ENCODE measurements at places on chromosomes 7 and 10. TPM values are rescaled to one million over a fixed set of nuclear protein-coding genes. Genes with fewer than 3 reads are reported as not detected.

Gene ASB15
- not detected for total RNA-seq

Gene RTKN2
- total RNA-seq, result 1.0 TPM

Gene EVX1
- not detected for total RNA-seq

Gene NME8
- total RNA-seq, result not detected

Gene MACROH2A2
- total RNA-seq, result 3.1 TPM

Gene FRG2B
- total RNA-seq, result not detected

Gene NEUROD6
- total RNA-seq, result not detected

Gene PRLHR
- total RNA-seq, result not detected

Gene GPER1
- total RNA-seq, result not detected

Gene LOXL4
- not detected for total RNA-seq

Gene C10orf67
- total RNA-seq, result not detected

Gene HIP1
- 5.7 TPM for total RNA-seq

Gene CYP2E1
- not detected for total RNA-seq

Gene COL28A1
- not detected for total RNA-seq

Gene FZD1
- total RNA-seq, result 0.13 TPM

Gene SFMBT2
- 22.6 TPM for total RNA-seq

Gene PITX3
- not detected for total RNA-seq

Gene BHLHA15
- 0.36 TPM for total RNA-seq

Gene ANKRD1
- total RNA-seq, result not detected

Gene TCERG1L
- total RNA-seq, result 0.70 TPM

Gene IGFBP3
- 0.82 TPM for total RNA-seq

Gene SUPV3L1
- 53.6 TPM for total RNA-seq

Gene SLC25A28
- total RNA-seq, result 49.2 TPM

Gene LIPN
- total RNA-seq, result not detected

Gene GNGT1
- not detected for total RNA-seq

Gene OR2A7
- 1.0 TPM for total RNA-seq

Gene SP4
- total RNA-seq, result 21.0 TPM

Gene HABP2
- not detected for total RNA-seq

Gene LIPM
- not detected for total RNA-seq

Gene INTS1
- total RNA-seq, result 95.8 TPM

Gene FAM25G
- not detected for total RNA-seq

Gene TRIL
- total RNA-seq, result not detected

Gene MDFIC
- total RNA-seq, result 113 TPM

Gene FMC1
- 9.0 TPM for total RNA-seq

Gene LRRC18
- total RNA-seq, result not detected

Gene VAX1
- total RNA-seq, result not detected

Gene NUTM2B
- 0.92 TPM for total RNA-seq

Gene AKR1C2
- not detected for total RNA-seq

Gene CDNF
- total RNA-seq, result 1.0 TPM

Gene DUSP5
- total RNA-seq, result 99.4 TPM

Gene OR2A2
- not detected for total RNA-seq
